ENCODE measurements at places on chromosomes 11 and 22.

DNA sequence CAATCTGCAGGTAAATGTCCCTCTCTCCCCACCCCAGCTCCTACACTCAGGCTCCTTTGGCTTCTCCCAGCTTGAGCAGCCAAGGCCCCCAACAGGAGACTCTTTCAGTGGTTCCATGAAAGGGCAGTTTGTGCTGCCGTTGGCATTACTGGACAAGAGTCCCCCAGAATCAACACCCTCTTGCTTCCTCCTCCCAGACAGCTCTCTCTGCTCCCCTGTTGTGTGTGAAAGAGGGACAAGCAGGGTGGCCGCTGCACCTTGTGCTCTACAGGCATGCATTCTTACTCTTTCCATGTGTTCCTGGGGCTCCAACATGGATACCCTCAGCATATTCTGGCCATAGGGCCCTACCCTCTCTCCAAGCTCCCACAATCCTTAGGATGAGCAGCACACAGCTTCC is 48.7 kb downstream of the P4HA3 start:
- no peak for DNase-seq

- DNase-seq = no peak
Observed at GRCh38 chr22:37923927-37924326, 17.8 kb downstream of the MICALL1 start.

GRCh38 chr22:33817512-33818127 is 102.7 kb downstream of the LARGE1 start:
- no peak for DNase-seq

DNA sequence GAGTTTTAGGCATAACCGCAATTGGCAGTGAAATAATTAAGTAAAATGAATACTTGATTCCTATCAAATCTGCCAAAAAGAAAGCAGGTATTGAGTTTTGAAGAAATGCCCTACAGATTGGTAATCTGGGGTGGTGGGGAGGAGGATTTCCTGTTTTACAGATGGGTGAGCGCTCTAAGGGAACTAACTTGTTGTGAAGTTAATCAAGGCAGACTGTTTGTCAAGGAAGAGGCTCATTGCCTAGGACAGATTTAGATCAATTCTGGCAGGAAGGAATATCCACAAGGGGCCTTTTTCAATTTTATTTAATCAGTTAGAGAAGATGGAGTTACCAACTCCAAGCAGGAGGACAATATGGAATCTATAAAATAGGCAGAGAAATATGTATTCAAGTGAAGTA is 271.5 kb upstream of the CCDC90B start:
- DNase-seq = no peak

GRCh38 chr11:40689823-40690222 is 769.6 kb downstream of the LRRC4C start:
- DNase-seq = no peak

GRCh38 chr22:28981818-28982499 is 79.7 kb downstream of the C22orf31 start:
- DNase-seq = no peak

DNA sequence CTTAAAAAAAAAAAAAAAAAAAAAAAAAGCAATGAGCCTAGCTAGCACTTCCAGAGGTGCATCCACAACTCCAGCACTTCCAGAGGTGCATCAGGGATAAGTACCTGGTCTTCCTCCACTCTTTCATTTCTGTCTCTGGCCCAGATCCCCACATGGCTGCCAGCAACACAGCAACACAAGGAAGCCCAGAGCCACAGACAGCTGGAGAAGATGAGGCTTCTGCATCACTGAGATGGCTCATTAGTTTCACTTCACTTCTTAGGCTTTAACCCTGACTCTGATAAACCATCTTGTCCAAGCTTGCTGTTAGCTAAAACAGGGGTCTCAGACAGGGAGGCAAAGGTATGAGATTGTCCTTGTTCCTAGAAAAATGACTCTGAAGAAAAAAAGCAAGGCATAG is 35.6 kb downstream of the PC start:
- no peak for DNase-seq

DNA sequence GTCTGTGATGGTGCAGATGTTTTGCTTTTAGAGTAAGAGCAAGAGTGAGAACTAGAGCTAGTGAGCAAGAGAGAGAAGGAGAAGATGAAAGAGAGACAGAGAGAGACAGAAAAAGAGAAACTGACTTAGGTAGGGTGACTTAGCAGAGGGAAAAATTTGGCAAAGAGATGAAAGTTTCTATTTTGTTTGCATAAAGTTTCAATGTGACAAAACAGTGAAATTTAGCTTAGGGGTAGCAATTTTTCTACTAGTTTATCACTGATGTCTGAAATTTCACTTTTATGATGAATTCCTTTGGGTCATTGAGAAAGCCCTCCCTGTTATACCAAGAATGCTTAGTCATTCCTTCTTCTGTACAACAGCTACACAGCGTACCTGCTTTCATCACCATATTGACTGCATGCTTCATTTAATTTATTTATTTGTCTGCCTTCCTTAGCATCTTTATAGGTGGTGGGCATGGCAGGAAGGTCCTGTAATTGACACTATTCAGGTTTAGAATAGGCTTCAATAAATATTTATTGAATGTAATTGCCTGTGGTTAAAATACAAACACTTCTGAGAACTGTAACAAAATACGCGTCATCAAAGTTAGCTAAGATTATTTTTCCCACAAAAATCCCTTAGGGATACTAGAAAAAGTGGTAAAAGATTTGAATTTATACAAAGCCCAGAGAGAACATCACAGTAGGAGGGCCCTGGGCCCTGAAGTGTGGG is 19.9 kb upstream of the CTSC start:
- no peak for DNase-seq

DNA sequence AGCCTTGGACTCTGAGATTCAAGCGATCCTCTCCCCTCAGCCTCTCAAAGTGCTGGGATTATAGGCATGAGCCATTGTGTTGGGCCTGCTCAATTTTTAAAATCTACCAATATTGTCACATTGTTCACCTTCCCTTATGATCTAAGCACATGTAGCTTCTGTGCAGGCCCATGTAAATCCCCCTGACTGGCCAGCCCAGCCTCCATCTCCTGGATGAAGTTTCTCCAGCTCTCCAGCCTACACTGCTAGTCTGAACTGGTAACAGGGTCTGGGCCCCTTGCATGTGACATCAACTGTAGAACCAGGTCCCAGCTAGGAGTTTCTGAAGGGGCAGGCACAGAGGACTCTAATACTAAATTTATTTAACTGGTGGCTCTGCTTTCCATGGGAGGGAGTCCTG is 32.8 kb upstream of the YPEL1 start:
- no peak for DNase-seq

GRCh38 chr22:41181349-41182241 is 23.5 kb upstream of the L3MBTL2 start:
- peak; percentile 44 for DNase-seq

DNA sequence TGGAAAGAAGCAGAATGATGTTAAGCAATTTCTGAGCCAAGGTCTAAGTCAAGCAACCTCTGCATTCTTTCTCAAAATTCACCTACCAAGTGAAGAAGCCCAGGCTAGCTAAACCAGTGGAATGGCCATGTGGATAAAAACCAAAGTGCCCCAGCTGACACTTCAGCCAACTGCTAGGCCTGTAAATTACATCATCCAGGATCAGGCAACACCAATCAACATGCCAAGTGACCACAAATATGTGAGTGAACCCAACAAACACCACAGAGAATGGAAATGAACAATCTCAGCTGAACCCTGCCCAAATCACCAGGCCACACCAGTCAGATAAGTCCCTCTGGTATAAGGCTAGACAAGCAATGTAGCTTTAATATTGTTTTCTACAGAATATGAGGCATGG is 25.1 kb upstream of the FJX1 start:
- DNase-seq = peak; percentile 95

GRCh38 chr11:121321614-121322243 is 29.2 kb downstream of the SC5D start:
- no peak for DNase-seq

DNA sequence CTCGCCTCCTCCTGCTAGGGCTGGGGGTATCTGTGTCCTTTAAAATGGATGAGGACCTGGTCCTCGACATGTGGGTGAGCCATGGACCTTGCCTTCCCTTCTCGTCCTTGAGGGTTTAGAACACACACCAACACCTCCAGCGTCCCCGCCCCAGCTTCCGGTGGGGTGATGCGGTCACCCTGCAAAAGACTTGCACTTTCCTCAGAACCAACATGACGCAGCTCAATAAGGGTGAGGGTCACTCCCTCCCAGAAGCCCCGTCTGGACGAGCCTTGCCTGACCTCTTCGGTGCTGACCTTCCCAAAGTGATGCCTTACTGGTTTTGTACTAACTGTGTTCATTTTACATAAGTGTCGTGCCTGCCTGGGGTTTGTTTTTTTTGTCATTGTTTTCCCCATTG is 41.0 kb downstream of the DBX1 start:
- no peak for DNase-seq

DNA sequence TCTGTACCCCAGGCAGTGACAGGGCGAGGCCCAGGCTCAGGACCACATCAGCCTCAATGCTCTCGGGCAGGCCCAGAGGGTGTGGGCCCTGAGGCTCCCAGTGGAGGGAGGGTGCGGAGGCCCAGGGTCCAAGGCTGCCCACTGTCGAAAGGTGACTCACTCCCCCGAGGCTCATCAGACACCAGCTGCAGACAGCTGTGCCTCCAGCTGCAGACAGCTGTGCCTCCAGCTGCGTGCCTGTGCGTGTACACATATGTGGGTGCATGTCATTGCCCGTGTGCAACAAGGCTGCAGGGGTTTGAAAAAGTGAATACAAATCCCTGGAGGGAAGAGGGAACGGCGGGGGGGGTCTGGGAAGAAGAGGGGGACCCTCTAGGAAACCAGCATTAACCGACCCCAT is 134.3 kb downstream of the BRD1 start:
- DNase-seq = no peak

DNA sequence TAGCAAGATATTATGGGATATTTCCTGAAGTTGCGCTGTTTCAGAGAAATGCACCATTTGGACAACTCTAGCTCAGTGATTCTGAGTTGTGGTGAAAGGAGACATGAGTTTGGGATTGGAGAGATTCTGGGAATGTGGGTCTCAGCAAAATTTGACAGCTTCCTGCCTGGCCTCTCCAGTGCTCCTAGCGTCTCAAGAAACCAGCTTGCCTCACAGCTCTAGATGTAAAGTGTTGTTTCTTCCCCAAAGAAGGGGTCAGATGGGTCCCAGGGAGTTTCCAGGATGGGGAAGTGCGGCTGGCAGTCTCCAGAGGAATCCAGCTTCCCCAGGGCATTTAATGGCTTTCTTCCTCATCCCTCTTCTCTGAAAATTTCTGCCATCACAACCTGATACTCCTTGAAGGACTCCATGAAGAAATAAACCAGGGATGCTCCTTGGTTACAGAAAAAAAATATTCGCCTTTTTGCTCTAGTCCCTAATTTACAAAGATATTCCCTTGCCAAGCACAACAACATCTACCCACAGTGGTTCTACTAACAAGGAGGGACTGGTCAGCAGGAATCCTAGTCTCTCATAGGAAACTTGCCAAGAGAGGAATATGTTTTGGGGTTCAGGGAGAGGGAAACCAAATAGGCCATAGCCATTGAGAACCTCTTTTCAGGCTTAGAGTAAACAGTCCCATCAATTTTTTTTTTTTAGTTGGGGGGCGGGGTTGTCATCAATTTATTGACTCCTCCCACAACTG is 185.4 kb upstream of the E2F8 start:
- DNase-seq = no peak

GRCh38 chr11:12684816-12685215 is 10.6 kb downstream of the TEAD1 start:
- no peak for DNase-seq

GRCh38 chr22:40196628-40197360 is 19.1 kb downstream of the TNRC6B start:
- DNase-seq = no peak

DNA sequence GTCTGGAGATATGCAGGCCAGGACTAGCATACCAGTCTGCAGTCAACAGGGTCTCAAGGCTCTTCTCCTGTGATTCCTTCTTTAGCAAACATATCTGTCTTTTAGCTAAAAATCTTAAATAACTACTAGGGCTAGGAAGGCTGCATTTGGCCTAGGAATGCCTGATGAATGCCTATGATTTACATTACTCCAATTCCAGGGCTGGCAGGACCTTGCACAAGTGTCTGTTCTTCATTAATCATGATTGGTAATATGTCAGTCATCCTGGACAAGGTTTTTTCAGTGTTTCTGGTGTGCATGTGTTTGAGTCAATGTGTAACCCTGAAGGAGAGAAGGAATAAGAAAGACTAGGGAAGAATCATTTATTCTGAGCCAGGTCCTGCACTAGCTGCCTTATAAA is 280.5 kb upstream of the NARS2 start:
- DNase-seq = no peak

DNA sequence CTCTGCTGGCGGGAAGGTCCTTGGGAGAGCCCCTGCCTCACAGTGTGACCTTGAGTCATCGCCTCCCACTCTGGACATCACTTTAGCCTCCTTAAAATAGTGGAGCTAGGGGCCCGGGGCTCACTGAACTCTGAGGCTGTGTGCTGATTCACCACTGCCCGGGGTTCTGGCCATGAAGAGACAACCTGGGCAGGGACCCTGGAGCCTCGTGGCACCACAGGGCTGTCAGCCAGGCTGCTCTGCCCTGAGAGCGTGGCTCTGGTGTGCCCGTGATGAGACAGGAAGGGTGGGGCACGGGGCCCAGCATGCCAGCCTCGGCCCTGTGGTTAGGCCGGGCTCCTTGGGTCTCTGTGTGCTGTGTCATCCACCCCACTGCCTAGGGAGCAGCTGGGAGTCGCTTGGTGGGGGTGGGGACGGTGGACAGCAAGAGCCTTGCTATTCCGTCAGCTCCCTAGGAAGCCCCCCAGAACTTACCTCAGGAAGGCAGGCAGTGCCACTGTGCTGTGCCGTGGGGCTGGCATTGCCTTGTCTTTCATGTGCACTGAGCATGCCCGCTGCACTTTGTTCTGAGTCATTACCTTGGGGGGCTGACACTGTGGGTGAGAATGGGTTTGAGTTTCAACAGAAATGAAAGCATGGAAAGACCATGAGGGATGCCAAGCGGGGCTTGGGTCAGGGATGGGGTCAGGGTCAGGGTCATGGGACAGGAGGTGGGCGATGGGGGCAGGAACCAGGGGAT is 31.7 kb downstream of the TPCN2 start:
- no peak for DNase-seq

DNA sequence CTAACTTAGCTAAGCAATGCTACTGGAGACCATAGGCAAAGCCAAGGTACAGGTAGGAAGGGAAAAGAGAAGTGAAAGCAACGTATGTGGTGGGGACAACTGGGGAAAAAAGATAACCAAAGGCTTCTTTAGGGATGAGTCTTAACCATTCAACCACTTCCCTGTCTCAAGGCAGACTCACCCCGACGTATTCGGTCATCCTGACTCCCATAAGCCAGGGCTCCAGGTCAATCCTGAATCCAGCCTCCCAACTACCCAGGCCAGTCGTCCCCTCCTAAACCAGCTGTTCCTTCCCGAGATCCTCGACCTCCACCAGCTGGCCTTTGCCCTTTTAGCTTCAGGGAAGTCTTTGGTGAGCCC is 330 bp downstream of the ACP2 start:
- no peak for DNase-seq

- DNase-seq = no peak
Observed at GRCh38 chr11:75160220-75160757, 9.4 kb downstream of the SLCO2B1 start.

DNA sequence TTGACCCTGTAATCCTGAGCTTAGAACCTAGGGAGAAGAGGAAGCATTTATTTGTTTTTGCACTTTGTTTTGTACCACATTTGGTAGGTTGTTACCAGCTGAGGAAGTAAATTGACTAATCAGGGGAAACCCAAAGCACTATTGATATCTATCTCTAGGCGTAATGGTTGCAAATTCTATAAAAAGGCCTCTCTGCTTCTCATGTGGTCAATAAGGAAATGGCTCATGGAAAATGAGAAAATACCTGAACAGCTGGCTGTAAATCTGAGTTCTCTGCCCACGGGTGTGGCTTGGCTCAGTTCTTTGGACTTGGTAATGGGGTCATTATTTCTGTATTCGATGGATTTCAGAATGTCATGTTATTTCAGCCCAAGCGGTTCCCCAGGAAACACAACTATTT is 42.4 kb downstream of the BARX2 start:
- no peak for DNase-seq

All from AG09309 (cell line).